BJ (cell line): ENCODE measurements at places on chromosomes 16 and 17.

DNA sequence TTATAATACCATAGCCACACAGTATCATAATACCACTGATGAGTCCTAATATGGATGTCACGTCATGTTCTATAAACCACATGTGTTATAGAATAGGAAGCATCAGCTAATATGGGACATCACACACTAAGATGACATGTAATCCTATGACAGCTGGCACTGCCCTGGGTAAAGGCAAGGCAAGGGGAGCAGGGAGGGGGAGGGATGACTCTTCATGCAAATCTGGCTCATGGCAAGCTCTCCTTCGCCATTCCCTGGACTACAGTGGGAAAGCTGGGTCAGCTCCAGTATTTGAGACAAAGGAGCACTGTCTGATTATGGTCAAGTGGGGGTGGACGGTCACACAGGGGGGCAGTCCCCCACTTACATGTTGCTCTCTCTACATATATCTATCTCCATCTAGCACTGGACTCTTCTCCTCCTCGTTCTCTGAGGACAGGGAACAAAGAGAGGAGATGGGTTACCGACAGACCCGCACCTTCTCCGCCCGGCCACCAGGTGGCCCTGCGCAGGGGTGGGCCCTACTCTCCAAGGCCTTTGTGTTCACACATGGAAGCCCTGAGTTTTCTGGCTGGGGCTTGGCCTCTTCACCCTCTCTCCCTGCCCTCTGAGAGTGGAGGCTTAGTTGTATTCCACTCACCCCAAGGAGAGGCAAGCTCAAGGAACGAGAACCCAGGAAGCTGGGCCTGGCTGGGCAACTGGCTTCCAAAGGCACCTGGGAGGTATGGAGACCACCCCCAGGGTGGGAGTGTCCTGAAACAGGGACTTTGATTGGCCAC lies 23.4 kb upstream of the MPO start:
- no peak for DNase-seq

GRCh38 chr16:81932668-81933067 lies 78.6 kb downstream of the SDR42E1 start:
- DNase-seq: no peak

DNA sequence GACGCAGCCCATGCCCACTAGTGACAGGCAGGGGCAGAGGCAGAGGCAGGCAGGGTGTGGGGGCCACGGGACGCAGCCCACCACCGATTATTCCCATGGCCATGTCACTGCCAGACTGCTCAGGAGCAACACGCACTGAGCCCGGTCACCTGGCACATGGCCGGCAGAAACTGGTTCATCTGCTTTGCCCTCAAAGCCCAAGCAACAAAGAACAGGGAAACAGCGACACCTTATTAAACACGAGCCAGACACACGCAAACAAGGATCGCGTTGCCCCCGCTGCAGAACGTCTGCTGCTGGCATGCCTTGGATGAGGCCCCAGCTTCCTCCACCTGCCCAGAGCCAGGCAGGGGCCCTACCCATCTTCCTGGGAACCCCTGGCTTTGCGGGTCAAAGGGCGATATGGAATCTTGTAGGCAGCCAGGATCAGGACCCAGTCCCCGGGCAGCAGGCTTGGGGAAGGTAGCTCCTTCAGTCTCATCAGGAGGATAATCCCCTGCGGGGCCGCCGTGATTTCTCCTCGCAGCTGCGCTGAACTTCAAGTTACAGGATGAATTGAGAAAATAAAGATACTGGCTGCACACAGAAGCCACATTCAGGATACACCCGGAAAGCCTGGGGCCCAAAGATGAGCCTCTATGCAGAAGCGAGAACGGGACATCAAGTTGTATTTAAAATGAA lies 4.8 kb downstream of the TBC1D16 start:
- DNase-seq: no peak

GRCh38 chr17:57631871-57632270 lies 113.2 kb downstream of the CCDC182 start:
- no peak for DNase-seq

DNA sequence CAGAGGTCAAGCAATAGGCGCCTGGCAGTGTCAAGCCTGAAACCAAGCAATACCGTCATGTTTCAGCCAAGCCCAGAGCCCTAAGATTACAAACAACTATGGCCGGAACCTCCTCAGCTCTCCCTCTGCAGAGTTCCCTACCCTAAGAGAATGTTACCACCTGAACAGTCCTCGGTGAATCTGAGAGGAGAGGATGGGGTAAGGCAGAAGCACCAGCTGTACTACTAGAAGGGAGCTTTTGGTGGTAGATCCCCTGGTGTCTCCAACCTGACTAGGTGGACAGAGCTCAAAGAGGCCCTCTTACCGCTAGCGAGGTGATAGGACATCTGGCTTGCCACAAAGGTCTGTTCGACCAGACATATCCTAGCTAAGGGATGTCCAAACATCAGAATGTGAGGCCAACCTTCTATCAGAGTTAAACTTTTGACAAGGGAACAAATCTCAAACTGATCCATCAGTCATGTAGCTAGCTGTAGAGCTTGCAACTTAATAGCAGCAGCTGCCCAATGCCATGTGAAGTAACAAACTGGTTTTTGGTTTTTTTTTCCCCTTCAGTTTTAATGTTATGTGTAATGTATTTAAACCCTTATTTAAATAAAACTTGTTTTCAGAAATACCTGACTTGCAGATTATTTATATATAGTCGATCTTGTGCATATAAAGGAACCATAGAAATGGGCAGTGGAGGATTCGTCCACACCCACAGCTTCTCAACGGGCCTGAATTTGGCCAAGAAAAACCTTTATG lies 2.5 kb downstream of the EIF1 start:
- DNase-seq: no peak

GRCh38 chr17:82737967-82738877 lies 2.8 kb downstream of the FN3K start:
- no peak for DNase-seq

DNA sequence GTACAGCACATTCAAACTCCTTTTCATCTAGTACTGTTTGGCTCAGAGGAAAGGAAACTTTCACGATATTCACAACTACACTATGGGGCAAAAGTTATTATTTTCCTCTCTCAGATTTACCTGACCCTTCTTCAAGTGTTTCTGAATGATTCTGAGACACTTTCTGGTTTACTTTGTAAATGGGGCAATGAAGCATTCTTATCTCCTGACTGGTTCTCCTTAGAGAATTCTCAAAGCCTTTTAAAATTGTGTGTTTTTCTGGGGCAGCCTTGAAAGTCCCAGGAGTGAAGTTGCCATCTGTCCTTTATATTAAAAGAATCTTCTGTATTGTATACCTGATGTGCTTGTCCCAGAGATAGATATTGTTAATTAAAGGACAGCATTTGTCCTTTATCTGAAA lies 264.9 kb downstream of the FTO start:
- DNase-seq: no peak

DNA sequence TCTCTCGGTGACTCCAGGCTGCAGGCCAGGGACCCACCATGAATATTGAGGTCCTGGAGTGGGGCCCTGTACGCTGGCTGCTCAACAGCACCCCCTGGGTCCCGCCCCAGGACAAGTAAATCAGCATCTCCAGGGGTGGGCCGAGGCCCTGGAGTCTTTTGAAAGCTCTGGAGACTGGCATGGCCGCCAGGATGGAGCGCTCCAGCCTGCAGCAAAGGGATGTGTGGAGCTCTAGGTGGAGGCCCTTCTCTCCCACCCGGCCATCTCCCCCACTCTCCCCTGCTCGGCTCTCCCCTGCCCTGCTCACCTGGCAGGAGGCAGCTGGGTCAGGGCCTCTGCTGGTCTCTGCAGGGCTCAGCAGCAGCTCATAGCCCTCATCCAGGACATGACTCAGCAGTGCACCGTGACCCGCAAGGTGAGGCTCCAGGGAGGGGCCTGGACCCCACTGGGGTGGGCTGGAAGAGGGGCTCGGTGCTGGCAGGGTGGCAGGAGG lies 16.6 kb downstream of the SGSH start:
- DNase-seq: no peak

DNA sequence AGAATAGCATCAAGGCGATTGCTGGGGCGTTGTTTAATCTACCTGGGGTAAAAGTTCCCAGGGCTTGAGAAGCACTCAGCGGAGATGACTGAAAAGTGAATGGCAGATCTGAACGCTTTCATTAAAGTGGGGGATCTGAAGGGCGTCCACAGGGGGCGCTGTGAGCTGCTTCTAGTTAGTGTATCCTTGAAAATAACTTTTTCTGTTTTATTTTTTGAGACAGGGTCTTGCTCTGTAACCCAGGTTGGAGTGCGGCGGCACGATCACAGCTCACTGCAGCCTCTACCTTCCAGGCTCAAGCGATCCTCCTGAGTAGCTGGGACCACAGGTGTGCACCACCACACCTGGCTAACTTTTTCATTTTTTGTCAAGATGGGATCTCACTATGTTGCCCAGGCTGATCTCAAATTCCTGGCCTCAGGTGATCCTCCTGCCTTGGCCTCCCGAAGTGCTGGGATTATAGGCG lies 360.4 kb downstream of the SEC14L1 start:
- no peak for DNase-seq

GRCh38 chr17:74779501-74779900 lies 3.4 kb upstream of the NAT9 start:
- no peak for DNase-seq

GRCh38 chr17:27282054-27282551 lies 11.8 kb upstream of the WSB1 start:
- no peak for DNase-seq

DNA sequence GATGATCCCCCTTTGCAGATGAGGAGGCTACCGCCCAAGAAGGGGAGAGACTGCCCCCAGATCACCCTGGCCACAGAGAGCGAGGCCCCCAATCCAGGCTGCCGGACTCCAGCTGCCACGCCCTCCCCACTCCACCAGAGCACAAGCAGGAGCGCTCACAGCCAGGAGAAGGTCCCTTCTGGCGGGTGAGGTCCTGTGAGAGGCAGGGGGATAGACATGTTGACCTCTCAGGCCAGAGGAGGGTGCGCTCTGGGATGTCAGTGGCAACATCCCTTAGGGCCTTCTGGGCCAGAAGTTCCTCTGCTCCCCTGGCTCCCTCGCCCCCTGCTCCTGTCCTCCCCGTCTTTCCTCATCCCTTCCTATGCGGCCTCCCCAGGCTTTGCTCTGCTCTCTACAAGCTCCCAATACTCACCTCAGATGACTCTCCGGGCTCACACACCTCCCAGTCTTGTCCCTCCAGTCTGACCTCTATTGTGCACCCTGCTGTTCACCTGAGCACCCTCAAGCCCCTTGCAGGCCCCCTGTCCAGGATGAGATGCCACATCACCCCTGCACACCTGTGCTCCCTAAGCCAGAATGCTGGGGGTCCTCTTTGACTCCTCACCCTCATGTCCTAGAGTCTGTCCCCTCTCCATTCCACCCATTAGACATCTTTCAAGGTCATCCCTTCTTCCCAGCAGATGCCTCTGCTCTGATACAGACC lies 5.0 kb upstream of the NXPH3 start:
- DNase-seq: no peak

DNA sequence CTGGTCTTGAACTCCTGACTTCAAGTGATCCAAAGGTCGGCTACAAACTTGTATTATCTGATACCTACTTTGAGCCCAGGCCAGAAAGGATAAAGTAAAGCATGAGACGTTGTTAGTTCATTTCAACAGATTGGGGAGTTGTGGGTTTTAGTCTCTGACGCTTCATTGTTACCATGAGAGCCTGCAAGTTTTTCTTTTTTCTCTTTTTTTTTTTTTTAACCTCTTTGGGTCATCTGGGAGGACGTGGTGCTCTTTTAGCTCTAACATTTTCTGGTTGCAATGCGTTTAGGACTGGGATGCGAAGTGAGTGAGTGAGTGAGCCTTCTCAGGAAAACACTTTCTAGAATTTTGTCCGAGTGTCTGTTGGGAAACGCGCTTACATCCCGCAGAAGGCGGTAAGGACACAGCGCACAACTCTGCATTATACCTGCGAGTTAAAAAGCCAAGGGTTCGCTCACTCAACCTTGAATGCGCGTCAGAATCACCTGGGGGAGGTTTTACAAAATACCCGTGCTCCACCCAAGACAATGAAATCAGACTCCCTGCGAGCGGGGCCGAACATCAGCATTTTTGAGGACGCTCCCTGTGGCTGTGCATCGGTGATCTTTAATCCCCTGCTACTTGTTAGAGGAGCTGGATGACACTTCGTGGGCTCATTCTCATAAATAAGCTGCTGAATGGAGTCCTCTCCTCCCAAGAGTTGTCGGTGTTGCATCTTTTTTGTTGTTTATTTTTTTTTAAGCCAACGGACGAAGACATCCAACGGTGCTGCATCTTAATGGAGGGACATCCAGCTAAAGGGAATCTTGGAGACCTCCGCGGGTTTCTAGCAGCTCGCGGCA lies 629 bp upstream of the RNF135 start:
- no peak for DNase-seq

- DNase-seq: no peak
These were observed 770 bp downstream of the CCNF start for GRCh38 chr16:2429771-2430663.

GRCh38 chr17:27153005-27153404 lies 140.9 kb upstream of the WSB1 start:
- DNase-seq: no peak

- no peak for DNase-seq
These were observed 2.0 kb upstream of the DNAI2 start for GRCh38 chr17:74271901-74272561.

DNA sequence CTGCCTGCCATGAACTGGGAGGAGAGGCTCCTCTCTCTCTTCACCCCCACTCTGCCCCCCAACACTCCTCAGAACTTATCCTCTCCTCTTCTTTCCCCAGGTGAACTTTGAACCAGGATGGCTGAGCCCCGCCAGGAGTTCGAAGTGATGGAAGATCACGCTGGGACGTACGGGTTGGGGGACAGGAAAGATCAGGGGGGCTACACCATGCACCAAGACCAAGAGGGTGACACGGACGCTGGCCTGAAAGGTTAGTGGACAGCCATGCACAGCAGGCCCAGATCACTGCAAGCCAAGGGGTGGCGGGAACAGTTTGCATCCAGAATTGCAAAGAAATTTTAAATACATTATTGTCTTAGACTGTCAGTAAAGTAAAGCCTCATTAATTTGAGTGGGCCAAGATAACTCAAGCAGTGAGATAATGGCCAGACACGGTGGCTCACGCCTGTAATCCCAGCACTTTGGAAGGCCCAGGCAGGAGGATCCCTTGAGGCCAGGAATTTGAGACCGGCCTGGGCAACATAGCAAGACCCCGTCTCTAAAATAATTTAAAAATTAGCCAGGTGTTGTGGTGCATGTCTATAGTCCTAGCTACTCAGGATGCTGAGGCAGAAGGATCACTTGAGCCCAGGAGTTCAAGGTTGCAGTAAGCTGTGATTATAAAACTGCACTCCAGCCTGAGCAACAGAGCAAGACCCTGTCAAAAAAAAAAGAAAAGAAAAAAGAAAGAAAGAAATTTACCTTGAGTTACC lies 36.7 kb upstream of the STH start:
- no peak for DNase-seq

GRCh38 chr16:75443298-75443697 lies 10.0 kb upstream of the CFDP1 start:
- peak; percentile 44 for DNase-seq

DNA sequence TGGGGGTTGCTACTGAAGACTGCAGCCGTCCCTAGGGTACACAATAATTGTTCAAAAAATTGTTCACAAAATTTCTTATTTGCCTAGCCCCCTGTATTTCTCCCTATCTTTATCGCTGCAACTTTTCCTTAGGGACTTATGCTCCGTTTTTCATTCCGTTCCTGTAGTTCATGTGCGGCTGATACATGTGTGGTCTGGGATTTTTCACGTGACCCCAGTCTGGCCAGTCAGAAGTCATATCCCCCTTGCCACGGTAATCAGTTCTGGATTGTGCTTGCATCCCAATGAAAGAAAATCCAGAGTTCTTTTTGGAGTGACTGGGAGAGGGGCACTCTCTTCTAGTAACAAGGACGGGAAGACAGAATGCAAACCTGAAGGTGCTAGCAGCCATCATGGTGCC lies 610.7 kb upstream of the C16orf82 start:
- DNase-seq: no peak

GRCh38 chr16:75556431-75556950 lies 439 bp upstream of the TMEM231 start:
- DNase-seq: no peak

- DNase-seq: no peak
These were observed 20.2 kb downstream of the KNOP1 start for GRCh38 chr16:19697756-19698318.
